Fibroblast of skin of left quadriceps (primary cell): ENCODE measurements at places on chromosomes 7 and 10.

- DNase-seq: peak; percentile 34
Measured at GRCh38 chr10:15088428-15089261, at the start of gene ACBD7. Gene ACBD7 (minus strand): TSS chr10:15088776. CDS start chr10:15088728, 48 bp downstream.

- no peak for DNase-seq
Measured at GRCh38 chr7:45703373-45703821, 129.2 kb downstream of the ADCY1 start.

DNA sequence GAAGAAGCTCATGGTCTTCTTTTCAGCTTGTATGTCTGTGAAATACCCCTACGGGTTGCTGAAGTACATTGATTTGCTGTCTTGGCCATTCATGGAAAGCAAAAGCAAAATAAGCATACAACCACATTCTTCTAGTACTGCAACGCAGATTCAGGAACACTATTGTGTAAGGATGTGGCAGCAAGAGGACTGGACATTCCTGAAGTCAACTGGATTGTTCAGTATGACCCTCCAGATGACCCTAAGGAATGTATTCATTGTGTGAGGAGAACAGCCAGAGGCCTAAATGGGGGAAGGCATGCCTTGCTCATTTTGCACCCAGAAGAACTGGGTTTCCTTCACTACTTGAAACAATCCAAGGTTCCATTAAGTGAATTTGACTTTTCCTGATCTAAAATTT lies 133.4 kb upstream of the ANKRD1 start:
- no peak for DNase-seq

DNA sequence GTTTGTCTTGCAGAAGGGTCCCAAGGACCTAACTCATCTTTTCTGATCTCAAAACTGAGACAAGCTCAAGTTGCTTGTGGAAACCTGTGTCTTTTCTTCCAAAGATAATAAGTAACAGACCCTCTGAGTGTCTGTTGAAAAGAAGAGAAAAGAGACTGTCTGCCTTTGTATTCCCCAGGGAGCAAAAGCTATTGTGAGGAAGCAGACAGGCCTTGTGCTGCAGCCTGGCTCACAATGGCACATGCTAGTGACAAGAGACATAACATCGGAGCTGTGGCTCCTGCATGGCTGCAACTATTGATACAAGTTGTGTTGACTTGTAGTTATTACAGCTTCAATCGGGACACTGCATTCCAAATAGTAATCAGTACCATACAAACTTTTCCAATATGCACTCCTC lies 202.9 kb downstream of the DKK1 start:
- DNase-seq: no peak

- DNase-seq: no peak
Measured at GRCh38 chr7:55504093-55504859, 68.0 kb downstream of the VOPP1 start.

GRCh38 chr7:17617380-17617779 lies 318.9 kb downstream of the AHR start:
- DNase-seq: no peak

DNA sequence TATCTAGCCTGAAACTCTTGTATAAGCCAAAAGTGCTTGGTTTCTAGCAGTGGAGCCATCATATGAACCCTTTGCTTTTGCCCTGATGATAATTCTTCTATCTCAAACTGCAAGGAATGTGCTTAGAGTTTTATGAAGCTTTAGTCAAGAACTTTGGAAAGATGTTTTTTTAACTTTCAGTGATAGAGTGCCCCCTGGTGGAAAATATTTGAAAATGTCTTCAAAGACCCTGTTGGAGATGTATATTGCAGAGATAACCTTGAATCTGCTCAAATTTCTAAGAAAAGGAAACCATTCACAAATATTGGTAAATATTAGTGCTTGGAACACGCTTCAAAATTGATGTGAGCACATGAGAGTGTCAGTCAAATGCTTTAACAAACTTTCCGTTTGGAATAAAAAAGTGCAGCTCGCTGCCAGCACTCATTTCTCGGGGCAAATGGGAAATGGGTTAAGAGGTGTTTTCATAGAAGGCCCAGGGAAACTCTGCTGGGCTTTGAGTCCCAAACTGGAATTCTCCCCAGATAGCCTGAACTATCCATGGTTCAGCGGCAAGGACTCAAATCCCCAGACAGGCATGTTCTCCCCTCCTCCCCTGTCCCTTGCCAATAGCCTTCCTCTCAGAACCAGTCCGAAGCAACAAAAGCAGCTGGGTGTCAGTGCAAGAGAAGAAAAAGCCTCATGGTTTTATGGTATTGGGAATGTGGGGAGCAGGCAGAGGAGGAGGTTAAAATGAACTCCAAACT lies 129.3 kb downstream of the MYOF start:
- peak; percentile 34 for DNase-seq

DNA sequence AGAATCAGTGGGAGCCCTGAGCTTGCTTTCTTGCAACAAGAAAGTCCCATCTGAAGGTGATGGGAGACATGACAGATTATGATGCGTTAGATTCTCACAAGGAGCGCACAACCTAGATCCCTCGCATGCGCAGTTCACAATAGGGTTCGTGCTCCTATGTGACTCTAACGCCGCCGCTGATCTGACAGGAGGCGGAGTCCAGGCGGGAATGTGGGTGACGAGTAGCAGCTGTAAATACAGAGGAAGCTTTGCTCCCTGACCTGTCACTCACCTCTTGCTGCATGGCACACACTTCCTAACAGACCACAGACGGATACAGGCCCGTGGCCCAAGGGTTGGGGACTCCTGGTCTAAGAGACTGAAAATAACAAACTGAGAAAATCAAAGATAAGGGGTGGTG lies 1163.4 kb upstream of the AUTS2 start:
- no peak for DNase-seq
